Endothelial cell of umbilical vein (primary cell): ENCODE measurements at places on chromosomes 4 and X. TPM values are rescaled to one million over a fixed set of nuclear protein-coding genes. Genes with fewer than 3 reads are reported as not detected.

PF4V1 gene
- not detected in 2 replicates for total RNA-seq

TCP11X2 gene
- total RNA-seq = not detected in 2 replicates

TEX13D gene
- not detected in 2 replicates for total RNA-seq

DNA sequence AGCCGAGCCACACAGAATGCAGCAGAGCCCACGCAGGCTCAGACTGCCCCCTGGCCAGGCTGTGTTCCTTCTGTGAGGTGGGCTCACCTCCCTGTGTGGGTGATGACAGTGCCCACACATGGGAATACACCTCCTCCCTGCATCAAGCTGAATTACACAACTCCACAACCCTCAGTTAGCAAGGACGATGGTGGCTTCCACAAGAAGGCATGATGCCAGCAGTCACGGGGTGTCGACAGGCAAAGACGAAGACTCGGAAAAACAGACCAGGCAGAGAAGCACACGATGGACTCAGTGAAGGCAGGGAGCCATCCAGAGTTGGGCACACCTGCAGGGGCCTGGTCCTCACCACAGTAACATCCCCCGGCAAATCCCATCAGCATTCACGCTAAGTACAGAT lies 12.1 kb downstream of the LETM1 start:
- DNase-seq = no peak
